ENCODE measurements at places on chromosomes 7 and 10.

GRCh38 chr10:91163869-91164474, 56.5 kb upstream of the PCGF5 start:
- DNase-seq: peak; percentile 73

DNA sequence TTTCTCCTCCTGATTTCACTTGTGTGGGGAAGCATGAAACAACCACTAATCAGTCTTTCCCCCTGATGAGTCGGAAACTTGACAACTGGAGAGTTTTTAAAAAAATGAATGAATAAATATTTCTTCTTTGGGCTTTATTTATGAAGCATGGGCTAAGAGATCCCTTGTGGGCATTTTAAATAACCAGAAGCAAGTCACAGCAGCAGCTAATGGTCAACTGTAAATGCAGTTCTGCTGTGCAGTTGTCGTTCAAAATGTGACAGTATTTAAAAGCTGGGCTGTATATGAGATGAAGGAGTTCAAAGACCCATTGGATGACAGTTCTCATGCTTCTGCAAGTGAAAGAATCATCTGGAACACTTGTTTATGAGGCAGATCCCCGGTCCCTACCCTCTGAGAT, 54.1 kb downstream of the STEAP1B start:
- no peak for DNase-seq

DNA sequence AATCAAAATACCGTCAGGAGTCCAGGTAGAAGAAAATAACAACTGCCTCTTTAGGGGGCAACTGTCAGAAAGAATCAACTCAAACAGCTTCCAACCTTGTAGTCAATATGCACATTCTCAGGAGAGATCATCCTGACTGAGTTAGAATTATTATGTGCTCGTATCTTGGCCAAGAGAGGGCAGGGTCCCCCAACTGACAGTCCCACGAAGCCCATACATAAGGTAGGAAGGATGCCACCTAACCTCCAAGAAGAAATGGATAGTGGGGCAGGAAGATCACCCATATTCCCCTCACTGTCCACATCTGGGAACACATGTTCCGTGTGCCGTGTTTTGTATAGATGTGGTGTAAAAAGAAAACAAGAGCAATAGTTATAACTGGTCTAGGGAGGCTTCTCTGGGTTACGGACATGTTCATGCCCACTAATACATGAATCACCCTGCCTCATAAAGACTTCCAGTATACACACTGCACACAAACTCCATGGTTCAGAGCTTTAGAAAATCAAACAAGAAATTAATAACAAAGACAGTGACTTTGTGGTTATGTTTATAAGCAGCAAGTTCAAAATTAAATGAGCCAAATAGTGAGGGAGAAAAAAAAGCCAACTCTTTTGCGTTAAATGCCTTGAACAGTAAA, 295.6 kb downstream of the FGFR2 start:
- DNase-seq: no peak

DNA sequence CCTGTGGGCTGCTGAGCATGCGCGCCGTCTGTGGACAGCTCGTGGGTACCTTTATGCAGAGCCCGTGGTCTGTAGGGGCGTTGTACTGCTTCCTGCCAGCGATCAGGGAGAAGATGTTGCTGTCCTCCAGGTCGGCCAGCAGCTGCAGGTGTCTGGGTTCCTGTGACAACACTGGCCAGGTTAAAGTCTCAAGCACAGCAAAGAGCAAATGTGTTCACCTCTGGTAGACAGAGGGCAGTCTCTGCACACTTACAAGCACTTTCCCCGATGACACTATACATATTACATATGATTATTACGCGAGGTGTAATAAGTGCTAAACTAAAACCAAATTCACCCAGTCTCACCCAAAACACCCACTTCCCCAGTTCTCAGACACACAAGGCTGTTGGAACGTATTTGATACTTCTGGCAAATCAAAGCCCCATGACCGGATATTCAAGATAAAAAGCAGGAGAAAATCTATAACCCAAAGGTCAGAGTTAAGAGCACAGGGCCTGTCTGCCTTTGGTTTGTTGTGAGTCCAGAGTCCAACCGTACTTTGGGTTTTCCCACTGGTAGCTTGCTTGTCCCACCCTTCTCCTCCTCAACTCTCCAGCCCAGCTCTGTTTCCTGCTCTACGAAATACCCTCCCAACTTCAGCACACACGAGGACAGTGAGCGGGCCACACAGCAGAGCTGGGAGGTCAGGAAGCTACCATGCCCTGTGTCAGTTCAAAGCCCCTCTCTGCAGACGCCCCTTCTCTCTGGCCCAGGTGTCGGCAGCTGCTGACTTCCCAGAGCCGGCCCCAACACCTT, 49.7 kb upstream of the DDC start:
- DNase-seq: no peak

DNA sequence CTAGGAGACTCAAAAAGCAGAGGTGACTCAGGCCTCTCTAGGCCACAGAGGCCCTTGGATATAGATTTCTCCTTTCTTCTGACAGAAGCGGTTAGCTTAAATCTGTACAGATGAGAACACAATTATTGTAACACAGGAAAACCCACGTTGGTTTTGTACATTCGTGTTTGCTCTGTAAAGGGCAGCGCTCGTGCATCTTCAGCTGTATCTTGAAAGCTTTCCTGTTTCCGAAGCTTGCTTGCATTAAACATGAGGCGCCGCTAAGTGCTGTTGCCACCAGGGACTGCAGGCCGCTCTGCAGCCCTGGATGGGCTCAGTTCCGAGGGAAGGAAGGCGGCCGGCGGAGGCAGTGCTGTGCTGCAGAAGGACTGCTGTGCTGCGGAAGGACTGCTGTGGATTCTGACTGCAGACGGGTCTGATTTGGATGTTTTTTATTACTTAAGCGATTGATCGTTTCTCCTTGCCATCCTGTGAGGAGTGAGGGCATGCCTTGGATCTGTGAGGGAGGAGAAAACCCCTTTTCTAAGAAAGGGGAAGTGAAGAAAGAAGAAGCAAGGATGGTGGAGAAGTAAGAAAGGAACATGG, 53.3 kb downstream of the FHIP2A start:
- DNase-seq: no peak

- DNase-seq: no peak
Observed at GRCh38 chr7:101177644-101178043, 2.4 kb downstream of the NAT16 start.

- no peak for DNase-seq
Observed at GRCh38 chr7:115933471-115933870, 97.1 kb downstream of the TFEC start.

DNA sequence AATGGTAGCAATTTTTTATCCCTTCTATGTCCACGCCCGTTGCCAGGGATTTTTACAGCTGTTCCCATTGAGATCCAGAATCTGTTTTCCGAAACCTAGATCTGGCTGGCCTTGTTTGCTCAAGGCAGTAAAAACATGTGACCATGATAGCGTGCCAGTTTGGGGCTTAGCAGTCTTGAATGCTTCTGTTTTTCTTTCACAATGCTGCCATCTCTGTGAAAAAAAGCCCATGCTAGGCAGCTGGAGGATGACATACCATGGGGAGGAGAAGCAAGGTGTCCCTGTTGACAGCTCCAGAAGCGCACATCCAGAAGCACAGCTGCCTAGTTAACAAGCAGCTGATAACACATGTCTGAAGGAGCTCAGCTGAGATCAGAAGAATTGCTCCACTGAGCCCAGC, 2.2 kb upstream of the ZNF92 start:
- DNase-seq: no peak

DNA sequence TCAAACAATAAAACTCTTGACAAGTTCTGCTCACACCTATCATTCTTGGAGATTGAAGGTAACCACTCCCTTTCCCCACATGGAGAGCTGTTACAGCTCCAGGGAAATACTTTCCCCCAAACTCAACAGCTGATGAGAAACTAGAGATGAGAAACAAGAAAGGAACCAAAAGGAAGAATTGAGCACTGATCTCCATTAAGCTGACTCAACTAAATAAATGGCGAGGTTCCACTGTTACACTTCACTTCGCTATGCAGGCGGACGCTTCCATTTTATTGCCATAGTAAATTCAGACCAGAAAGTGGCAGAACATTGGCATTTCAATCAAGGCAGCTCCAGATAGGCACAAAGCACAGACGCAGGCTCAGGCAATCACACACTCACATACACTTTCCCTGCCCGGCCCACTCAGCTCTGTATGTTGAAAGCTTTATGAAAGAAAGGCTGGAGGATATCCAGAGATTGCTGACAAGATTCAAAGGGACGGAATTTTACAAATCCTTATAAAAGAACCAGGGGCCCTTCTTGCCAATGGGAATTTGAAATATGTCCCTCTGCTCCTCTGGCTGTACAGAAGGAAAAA, 11.5 kb upstream of the YAE1 start:
- DNase-seq: no peak

DNA sequence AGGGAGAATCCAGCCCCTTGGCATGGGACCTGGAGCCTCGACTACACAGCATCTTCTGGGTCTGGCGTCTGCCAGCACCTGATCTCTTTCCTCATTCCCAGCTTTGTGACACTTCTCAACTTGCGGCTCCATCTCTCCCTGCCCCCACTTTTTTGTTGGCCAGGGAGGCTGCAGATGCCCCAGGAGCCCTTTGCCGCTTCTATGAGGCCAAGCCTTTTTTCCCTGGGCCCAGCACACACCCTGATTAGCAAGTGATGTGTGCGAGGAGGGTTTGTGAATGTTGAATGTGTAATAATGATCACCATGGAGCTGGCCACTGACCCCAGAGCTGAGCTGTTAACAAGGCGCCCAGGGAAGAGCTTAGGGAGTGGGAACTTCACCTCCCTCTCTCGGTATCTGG, 4.4 kb downstream of the EVX1 start:
- DNase-seq: no peak

- DNase-seq: no peak
Observed at GRCh38 chr7:103149808-103150180, 895 bp upstream of the NAPEPLD start.
